Naive thymus-derived CD4-positive, alpha-beta T cell (primary cell): ENCODE measurements at places on chromosomes 1 and 21. TPM values are rescaled to one million over a fixed set of nuclear protein-coding genes. Genes with fewer than 3 reads are reported as not detected.

DNA sequence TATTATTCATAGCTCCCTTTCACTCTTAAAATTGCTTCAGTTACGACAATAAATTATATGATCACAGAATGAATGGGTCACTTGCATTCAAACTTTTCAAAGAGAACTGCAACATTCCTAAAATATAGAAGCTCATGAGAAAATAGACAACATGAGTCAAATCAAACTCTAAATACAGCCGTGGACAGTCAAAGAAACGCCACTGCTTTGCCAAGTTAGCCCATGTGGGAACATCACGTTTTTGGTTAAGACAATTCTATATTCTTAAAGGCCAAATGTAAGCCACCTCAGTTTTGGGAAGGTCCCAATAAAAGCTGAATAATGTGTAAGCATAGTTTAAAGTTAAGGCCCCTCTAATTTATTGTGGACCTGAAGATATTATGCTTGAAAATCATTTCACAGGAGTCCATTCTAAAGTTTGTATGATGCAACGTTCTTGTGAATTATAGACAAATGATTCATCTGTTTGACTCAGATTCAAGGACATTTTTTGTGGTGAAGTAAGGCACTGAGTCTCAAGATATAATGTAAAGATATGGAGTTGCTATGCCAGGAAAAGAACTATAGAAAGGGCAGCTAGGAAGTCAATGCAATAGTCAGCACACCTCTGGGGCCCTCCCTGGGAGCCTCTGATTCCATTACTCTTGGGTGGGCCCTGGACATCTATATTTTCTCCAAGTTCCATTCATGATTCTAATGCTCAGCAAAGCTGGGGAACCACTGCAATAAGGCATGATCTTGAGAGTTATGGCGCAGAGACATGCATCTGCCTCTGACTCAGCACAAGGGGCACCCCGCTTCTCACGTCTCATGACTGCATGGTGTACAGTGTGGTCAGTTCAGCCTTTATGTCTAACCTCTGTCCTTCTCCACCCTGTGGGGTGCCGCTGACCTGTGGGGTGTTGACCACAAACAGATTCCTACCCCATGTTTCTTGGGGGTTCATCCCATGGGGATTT is 33.9 kb downstream of the ETS2 start:
- DNase-seq, result no peak

DNA sequence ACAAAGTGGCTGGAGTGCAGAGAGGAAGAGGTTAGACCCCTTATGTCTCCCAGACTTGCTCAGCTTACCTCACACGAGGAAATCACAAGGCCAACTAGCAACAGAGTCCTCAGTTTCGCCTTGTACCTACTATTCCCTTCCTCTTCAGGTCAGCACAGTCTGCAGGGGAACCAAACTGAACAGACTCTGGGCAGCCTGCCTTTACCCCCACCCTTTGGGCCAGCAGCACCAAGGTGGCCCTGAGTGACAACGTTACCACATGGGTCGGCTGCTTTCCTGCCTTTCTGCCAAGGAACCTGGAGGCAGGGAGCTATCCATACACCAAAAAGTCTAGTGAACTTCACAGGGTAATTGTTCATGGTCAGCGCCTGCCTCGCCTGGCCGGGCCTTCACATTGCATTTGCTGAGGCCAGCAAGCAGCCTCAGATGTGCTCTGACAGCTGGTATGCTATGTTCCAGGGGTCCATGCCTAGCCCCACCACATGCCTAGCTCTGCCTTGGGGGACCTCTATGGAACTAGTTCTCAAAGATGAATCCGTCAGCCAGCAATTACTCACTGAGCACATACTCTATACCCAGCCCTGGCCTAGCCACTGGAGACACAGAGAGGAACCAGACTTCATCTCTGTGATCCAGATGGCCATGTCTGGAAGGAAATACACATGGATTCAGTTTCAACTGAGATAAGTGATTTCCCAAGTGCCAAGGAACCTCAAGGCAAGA is 69.6 kb downstream of the DMAP1 start:
- no peak for DNase-seq

DNA sequence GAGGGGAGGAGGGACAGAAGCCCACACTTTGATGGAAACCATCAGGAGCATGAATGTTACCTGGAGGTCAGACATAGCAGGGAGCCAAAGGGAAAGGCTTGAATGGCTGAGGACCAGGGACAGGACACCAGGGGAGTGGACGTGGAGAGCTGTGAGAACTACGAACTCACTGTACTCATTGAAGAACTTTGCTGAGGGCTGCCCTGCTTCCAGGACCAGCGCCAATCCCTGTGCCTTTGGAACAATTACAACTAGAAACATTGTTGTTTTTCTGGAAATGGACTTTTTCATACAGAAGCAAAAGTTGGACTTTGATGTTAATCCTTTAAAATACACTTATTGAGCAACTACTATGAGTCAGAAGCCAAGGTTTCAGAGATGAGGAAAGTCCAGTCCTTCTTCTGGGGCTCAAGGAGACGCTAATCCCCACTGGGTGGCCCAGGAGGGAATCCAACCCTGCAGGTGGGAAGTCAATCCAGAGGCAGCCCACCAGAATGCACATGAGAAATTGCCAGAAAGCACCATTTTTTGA is 12.9 kb downstream of the TSPAN2 start:
- DNase-seq, result no peak

GRCh38 chr1:166952002-166952746 is 23.2 kb downstream of the ILDR2 start:
- DNase-seq, result no peak

DNA sequence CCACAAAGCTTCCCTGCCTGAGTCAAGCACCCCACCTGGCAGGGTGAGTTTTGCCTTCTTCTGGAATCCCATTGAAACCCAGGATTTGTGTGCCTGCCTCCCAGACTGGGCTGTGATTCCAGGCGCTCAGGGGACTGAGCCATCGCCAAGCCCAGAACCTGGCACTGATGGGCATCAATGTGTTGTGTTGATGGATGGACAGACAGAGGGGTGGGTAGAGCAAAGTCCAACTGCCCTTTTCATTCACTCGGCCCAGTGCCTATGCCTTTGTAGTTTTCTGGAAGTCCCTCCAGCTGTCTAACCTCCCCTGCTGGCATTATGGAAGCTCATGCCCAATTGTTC is 66.0 kb upstream of the LAPTM5 start:
- no peak for DNase-seq

Gene MYOG
- total RNA-seq, result not detected

GRCh38 chr1:226688808-226689207 is 50.3 kb downstream of the ITPKB start:
- no peak for DNase-seq

GRCh38 chr1:35894183-35894582 is 11.2 kb downstream of the AGO1 start:
- DNase-seq, result no peak

- DNase-seq, result no peak
These were observed 59.3 kb downstream of the AK4 start for GRCh38 chr1:65207317-65207716.

GRCh38 chr21:29359718-29360117 is 61.0 kb downstream of the BACH1 start:
- no peak for DNase-seq

DNA sequence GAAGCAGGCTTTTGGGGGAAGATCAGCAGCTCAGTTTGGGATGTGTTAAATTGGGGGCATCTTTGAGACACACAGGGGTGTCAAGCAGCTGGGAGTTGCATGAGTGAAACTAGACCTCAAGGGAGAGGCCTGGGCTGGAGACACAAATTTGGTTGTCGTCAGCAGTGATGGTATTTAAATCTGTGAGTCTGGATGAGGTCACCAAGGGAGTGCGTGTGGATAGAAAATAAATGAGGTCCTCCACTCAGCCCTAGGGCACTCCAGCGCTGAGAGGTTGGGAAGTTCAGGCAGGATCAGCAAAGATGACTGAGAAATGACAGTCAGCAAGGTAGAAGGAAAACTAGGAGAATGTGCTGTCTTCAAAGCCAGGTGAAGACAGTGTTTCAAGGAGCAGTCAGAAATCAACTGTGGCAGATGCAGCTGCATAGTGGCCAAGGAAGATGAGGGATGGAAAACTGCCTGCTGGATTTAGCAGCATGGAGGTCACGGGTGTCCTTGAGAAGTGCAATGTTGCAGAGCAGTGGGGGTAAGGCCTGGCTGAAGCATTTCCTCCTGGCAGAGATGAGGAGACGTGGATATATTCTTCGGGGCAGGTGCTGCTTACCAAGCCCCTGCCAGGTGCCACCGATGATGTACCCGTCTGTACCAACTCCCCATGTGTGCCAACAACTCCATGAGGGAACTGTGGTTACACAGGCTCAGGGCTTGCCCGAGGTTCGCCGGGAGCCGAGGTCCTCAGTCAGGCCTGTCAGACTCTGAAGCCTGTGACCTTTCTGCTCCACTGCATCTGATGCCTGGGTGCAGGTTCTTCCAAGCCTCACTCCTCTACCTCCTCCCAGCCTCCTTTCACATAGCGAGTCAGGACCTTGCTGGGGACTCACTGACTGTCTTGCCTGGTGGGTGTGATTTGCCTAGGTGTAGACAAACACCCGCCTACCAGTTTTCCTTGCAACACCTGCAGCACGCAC is 11.3 kb downstream of the MAP7D1 start:
- DNase-seq, result no peak

- DNase-seq, result peak; percentile 91
These were observed 70.7 kb downstream of the CD247 start for GRCh38 chr1:167447521-167448136.

Gene SPATA1
- 3.6 TPM for total RNA-seq
